A549 treated with AZD2906 at 1 μM for 4 hours (cell line): ENCODE measurements at places on chromosomes 2 and 18. TPM values are rescaled to one million over a fixed set of nuclear protein-coding genes. Genes with fewer than 3 reads are reported as not detected.

BMP10 gene
- not detected in 5 replicates for total RNA-seq

TGFA gene
- total RNA-seq = 4.3 to 5.7 TPM (median 4.6 TPM) in 5 replicates

GREB1 gene
- total RNA-seq = 2.3 to 4.1 TPM (median 3.5 TPM) in 5 replicates

KIF5C gene
- total RNA-seq = 0.21 to 0.50 TPM (median 0.28 TPM) in 5 replicates

AQP12B gene
- not detected in 5 replicates for total RNA-seq

MC2R gene
- not detected in 5 replicates for total RNA-seq

PROKR1 gene
- total RNA-seq = 0.01 TPM in 1 of 5 replicates, not detected in the others

SGO2 gene
- 10.8 to 14.6 TPM (median 12.1 TPM) in 5 replicates for total RNA-seq
